Esophagus mucosa (tissue), 1 donor: ENCODE measurements at places on chromosomes 5 and 9.

- ATAC-seq: peak; percentile 59
Observed at GRCh38 chr9:27377811-27378456, 81.0 kb upstream of the EQTN start.

DNA sequence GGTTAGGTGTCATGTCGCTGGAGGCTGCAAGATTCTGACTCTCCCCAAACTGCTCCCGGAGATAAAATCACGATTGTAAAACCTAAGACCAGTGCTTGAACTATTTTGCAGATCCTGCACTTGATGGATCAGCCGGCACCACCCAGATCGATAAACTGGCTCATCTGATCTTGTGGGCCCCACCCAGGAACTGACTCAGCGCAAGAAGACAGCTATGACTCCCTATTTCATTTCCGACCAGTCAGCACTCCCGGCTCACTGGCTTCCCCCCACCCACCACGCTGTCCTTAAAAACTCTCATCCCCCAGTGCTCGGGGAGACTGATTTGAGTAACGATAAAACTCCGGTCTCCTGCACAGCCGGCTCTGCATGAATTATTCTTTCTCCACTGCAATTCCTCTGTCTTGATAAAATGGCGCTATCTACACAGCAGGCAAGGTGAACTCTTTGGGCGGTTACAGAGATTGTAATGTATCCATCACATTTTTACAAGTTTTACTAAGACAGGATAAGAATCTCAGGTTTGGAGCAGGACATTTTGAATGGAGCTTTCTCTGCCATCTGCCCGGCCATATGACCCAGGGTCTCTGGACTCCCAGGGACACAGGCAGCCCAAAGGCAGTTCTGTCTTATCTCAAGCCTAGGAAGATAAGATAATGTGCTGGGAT is 10.6 kb upstream of the PPP1R26 start:
- no peak for ATAC-seq

GRCh38 chr5:62489471-62489870 is 76.9 kb downstream of the IPO11 start:
- ATAC-seq: no peak

GRCh38 chr5:3347741-3348140 is 247.9 kb upstream of the IRX1 start:
- ATAC-seq: no peak

GRCh38 chr5:5141339-5141599 is 1.1 kb downstream of the ADAMTS16 start:
- ATAC-seq: no peak

DNA sequence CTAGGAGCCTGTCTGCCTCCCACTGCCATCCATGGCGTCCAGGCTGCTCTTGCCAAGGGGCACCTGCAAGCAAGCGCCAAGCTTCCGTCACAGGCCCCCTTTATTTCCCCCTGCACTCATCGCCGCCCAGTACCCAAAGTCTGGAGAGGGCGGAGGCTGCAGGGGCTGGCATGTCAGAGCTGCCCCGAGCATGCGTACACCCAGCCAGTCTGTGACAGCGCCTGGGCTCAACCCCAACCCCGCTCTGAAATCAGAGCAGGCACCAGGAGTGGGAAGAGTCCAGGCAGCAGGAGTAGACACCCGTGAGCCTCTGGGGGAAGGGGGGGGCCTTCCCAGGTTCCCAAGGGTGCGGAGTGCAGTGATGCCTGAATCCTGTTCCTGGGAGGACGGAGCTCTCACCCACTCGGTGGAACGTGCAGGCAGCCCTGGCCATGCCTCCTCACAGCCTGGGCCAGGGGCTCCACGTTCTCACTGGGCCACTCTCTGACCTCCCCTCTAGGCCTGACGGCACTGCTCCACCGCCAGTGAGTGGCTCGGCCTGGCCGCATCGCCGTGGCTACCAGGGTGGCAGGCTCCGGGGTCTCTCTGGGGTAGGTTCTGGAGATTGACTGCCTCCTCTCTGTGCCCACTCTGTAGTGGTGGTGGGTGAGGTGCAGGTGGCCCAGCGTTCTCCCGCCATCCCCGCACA is 469.0 kb downstream of the CDH9 start:
- no peak for ATAC-seq

GRCh38 chr5:167573370-167574127 is 717.9 kb upstream of the WWC1 start:
- peak; percentile 52 for ATAC-seq
